ENCODE measurements at places on chromosomes 6 and 20.

DNA sequence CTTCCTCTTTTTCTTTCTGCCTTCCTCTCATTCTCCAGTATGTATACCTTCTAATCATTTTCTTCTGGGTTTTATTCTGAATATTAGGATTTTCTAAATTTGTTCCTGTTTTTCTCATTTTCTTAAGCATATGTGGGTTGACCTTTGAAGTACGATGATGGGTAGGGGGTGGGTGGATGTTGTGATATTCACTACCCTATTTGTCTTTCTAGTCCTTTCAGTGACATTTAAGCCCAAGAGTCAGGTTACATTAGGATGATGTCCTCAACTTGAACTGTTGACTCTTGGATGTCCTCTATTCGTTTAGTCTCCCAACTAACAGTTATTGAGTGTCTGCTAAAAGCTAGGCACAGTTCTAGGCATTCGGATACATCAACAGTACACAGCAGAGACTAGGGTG, 7.3 kb downstream of the ABT1 start:
- DNase-seq, result no peak

DNA sequence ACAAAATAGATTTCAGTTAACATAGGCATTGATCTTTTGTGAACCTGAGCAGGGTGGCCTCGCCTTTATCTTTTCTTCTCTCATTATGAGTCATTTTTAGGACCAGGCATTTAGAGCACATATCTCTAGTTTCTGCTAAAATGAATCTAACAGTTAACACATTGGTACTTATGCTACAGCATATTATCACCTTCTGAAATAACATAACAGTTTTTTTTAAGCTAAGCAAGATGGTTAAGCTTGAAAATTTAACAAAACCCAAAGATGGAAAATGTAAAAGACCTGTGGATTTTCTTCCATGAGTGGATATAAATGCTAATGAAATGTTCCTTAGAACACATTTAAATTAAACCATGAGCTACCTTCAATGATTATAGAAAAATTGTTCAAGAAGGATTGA, 487.1 kb upstream of the RNF217 start:
- DNase-seq, result no peak

DNA sequence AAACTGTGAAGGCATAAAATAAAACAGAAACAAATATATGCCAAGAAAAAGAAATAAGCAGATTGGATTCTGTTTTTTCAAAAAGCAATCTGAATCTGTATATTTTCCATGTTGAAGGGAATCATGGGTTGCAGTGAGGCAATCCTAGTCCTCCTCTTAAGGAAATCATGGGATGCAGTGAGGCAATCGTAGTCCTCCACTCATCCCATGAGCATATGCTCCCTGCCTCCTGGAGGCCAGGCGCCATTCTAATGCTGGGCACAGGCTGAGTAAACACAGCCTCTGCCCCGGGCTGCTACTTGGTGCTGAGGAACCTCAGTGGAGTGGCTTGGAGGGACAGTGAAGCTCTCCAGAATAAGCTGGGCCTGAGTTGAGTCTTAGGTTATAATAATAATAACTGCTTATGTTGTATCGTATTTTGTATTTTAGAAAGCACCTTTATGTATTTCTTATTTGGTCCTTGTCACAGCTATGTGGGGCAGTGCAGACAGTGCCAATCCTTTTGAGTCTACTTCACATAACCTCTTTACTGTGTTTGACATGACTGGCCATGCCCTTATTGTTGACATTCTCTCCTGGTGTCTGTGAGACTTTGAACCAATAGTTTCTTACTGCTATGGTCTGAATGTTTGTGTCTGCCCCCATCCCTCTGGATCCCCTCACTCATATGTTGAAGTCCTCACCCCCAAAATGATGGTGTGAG, 56.6 kb upstream of the CITED2 start:
- DNase-seq, result no peak

DNA sequence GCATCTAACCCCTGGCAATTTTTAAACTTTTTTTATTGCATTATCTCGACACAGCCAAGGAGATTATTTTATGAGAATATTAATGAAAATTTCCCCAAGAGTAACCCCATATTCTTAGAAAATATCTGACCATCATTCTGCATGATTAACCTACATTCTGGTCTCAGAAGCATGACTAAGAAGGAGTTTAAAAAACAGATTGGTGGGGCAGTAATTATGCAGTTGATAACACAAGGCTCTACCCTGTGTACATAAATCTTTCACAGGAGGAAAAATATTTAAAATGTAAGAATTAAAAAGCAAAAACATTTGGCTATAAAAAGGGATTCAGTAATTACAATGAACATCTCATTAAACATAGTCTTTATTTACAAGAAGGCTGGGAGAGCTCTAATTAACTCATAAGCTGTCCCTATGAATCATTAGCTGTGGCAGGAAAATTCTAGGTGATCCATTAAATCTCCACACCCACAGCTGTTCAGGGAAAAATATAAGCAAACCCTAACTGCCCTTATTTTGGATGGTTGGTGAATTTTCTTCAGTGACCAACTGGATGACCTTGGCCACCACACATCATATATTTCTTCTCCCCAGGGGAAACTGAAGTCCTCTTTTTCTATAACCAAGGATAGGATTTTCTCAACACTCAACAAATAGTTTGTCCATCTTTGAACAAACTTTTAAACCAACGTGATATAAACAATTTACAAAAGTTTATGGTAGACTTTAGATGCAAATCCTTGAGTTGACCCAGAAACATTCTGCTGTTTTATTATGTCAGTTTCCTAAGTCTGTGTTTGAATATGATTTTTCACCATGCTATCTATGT, 59.5 kb downstream of the PDE7B start:
- no peak for DNase-seq

DNA sequence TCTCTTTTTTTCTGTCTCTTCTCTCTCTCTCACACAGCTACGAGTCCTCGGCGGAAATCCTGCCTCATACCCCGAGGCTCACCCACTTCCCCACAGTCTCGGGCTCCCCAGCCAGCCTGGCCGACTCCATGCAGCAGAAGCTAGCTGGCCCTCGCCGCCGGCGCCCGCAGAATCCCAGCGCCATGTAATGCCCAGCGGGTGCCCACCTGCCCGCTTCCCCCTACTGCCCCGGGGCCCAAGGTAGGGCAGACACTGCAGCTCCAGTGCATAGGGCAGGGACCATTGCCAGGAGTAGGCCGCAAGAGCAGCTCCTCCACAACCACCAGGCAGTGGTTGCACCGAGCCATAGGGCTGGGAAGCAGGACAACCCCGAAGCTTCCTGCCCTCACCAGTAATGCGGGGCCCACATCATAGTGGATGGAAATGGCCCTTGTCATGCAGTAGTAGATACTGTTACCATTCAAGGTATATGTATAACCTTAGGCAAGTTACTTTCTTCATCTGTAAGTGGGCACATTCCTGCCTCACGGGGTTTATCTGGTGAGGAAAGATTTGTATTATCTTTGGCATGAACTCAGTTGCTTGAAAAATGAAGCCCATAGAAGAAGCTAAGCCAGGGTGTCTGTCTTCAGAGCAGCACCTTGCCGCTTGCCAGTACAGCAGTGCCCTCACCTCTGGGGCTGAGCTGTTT, 36.9 kb upstream of the ID1 start:
- DNase-seq, result no peak

- DNase-seq, result no peak
Measured at GRCh38 chr6:44116641-44117382, 10.4 kb downstream of the MRPL14 start.

GRCh38 chr20:18032977-18033892, 24.5 kb downstream of the OVOL2 start:
- DNase-seq, result no peak

GRCh38 chr20:31670371-31671228, 32.9 kb downstream of the COX4I2 start:
- no peak for DNase-seq

GRCh38 chr6:45626087-45626891, 248.6 kb upstream of the SUPT3H start:
- DNase-seq, result peak; percentile 47

GRCh38 chr20:25011831-25012241, 19.3 kb upstream of the APMAP start:
- DNase-seq, result no peak

- DNase-seq, result no peak
Measured at GRCh38 chr6:169026175-169026574, 227.5 kb downstream of the THBS2 start.

- no peak for DNase-seq
Measured at GRCh38 chr6:132490478-132491204, 22.3 kb downstream of the STX7 start.

DNA sequence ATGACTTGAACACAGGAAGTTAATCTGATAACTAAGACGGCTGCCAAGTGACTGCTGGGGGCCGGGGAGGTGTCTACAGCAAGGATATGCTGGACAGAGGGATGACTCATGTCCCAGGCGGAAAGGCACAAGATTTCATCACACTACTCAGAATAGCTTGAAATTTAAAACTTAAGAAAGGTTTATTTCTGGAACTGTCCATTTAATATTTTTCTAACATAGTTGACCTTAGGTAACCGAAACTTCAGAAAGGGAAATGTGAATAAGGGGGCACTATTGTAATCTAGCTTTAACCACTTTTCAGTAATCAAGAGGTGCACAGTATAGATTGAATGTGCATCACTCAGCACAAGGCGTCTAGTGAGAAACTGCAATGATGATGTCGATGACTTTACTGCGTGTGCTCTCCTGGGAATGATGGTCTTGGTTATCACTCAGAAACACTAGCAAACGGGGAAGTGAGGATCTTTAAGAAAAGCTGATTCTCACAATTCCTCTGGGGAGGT, 171.5 kb downstream of the QKI start:
- DNase-seq, result no peak

- no peak for DNase-seq
Measured at GRCh38 chr20:54654450-54654849, 179.1 kb downstream of the DOK5 start.

All from stimulated activated CD4-positive, alpha-beta T cell treated with anti-CD3 and anti-CD28 coated beads, Interleukin-15, amount 100 ng/mL, for 24 hours (primary cell).